ENCODE measurements at places on chromosomes 2 and 18. TPM values are rescaled to one million over a fixed set of nuclear protein-coding genes. Genes with fewer than 3 reads are reported as not detected.

DNA sequence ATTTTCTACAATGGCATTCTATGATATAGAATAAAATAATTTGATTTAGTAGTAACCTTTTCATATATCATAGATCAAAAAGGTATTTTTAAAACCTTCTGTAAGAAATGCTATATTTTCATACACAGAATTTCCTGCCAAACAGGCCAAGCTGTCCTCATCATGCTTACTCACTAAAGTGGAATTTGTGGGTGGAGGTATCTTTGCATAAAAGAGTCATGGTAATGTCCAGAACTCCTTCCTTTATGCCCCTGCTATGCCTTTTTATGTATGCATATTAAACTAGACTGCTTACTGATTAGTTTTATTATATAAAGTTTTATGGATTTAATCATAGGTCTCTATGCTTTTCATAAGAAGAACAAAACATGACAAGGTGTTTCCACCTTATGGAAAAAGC lies 27.5 kb upstream of the MARCHF7 start:
- no peak for DNase-seq

DNA sequence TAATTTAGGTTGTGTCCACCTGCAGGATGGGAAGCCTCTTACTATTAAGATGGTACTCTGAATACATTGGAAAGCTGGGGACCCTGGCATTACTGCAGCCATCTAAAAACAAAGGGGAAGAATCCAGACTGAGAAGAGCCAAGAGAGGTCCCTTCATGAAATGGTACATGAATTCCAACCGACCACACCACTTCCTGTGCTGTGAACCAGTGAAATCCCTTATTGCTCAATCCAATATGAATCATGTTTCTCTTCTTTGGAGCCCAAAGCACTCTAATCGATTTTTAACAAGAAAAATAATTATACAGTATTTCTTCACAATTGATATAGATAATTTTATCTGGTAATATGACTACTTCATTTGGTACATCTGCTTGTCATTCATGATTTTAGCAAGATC lies 479.7 kb upstream of the RAB6C start:
- DNase-seq = no peak

DNA sequence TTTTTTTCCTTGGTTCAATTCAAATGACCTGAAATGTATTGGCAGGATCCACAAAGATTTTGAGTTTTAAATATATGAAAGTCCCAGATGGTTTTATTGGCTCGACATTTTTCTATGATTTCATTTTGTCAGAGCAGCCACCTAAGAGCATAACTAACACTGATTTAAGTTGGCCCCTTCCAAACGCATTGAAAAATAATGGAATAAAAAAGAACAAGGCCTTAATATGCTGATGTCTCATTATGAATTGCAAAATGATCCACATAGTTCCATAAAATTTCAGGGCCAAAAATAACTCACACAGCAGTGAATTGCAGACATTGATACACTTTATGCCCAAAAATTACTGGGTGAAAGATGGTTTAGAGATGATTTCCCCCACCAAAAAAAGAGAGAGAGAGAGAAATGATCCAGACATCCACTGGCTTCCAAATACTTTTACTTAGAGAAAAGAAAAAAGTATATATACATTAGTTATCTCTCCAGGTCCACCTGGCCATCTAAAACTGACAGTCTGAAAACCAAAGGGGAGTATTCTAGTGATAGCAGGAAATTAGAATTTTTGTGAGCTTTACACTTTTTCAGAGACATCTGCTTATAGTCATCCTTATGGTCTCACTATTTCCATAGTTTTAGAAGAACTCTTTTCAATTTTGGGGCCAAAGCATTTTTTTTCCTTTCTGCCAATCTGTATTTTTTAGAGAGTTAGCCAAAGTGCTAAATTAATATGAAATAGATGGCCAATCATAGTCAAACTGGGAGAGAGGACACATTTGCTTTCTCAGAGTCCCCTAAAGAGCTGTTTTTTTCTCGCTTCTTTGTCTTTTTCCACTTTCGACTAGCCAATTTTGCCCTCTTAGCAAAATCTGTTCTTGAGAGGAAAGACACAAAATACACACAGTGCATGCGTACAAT lies 213.5 kb upstream of the RND3 start:
- no peak for DNase-seq

- no peak for DNase-seq
Observed at GRCh38 chr2:234423884-234424283, 73.0 kb downstream of the ARL4C start.

- DNase-seq = no peak
Observed at GRCh38 chr2:227551836-227552235, 46.9 kb upstream of the SCYGR2 start.

- no peak for DNase-seq
Observed at GRCh38 chr18:74472312-74472711, 15.2 kb upstream of the DIPK1C start.

- DNase-seq = peak; percentile 92
Observed at GRCh38 chr2:29114946-29115609, at the start of gene CLIP4. Gene CLIP4 (plus strand): TSS chr2:29115415. CDS start chr2:29121389, 5,974 bp downstream.

DNA sequence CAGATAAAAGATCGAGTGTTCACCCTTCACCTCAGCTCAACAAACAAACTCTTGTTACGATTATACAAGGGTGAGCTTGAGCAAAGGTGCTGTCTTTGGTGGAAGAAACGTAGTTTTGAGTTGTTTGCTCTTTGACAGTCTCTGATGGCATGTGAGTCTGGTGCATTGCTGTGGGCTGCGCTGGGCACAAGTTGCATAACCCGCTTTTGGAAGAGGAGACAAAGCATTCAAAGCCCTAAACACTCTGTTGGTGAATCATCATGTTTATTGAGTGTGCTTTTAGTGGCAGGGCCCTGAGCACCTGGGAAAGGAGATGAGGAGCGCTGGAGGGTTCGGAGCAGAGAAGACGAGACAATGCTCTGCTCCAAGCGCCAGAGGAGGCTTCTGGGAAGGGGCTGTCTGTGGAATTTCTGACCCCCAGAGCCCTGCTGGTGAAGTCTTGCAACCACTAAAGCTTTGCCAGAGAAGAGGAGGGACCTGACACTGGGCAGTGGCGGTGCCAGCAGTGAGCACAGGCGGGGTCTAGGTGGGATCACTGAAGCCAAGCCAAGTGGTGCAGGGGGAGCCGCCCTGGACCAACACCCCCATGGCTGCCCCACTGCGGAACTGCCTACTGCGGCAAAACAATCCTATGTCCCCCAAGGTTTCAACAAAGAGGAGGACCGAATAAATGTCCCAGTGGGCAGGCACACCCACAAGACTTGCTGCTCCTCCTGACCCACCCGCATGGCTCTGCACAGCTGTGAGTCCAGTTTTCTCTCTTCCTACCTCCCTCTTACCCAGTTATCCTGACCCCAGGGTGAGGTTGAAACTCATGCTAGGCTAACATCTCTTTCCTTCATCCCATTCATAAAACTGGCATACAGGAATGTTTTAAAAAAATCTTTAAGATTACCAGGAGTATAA lies 64.0 kb downstream of the TNFRSF11A start:
- no peak for DNase-seq

DNA sequence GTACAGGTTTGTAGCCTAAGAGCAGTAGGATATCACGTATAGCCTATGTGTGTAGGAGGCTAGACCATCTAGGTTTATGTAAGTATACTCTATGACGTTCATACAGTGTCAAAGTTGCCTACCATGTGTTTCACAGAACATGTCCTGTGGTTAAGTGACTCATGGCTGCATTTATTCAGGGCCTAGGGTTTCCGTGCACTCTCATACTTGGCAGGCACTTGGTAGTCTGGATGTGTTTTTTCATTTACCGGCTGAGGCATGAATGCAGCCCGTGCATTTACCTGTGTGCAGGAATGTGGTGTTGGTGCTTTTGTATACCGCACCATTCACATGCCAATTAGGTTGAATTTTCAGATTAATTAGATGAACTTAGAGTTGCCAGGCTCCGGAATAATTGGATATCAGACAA lies 43.4 kb downstream of the MYL12B start:
- no peak for DNase-seq

DNA sequence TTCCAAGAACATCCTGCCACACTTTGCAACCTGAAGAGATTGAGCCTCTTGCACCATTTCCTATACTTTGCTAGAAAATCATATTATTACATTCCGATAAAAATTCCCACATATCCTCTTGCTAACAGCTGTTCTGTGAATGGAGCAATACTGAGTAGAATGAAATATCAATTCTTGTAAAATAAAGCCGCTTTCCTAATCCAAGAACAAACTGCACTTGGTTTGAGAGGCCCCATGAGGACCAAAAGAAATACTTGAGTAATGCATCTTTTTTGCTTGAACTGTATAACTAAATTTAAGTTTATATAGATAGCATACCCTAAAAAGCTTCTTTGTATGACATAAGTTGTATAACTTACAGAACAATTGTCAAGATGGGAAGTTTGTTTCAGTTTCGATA lies 632.4 kb upstream of the SLC8A1 start:
- no peak for DNase-seq

DNA sequence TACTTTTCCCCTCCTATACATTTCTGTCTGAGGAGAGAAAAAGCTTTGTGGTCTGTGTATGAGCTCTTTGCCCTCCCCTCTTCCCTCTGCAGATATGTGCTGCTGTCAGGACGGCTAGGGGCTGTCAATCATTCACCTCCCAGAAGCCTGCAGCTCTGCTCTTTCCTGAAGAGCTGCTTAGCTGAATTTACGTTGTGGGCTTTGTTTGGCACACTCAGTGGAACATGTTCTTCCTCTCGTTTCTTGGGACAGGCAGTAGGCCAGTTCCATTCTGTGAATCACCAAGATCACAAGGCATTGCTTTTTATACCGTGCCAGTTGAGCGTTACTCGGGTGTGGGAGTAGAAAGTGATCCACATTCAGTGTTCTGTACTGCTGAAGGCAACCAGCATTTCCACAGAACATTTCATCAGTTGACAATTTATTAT lies 136.7 kb downstream of the LAMA3 start:
- no peak for DNase-seq

- DNase-seq = no peak
Observed at GRCh38 chr2:35978218-35978617, 377.4 kb upstream of the CRIM1 start.

DNA sequence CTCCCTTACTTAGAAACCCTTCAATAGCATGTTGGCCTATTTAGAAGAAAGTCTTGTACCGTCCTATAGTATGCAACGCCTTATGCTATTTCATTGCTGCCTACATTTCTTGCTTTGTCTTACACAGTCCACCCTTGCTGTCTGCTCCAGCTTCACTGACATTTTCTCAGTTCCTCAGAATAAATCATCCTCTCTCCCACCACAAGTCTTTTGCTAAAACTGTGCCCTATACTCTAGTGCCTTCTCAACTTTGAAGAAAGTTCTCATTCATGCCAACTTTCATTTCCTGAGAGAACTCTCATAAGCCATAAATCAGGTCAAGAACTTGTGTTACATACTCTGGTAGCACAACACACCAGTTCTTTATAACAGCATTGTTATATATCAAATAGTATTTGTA lies 54.3 kb upstream of the COL3A1 start:
- no peak for DNase-seq

DNA sequence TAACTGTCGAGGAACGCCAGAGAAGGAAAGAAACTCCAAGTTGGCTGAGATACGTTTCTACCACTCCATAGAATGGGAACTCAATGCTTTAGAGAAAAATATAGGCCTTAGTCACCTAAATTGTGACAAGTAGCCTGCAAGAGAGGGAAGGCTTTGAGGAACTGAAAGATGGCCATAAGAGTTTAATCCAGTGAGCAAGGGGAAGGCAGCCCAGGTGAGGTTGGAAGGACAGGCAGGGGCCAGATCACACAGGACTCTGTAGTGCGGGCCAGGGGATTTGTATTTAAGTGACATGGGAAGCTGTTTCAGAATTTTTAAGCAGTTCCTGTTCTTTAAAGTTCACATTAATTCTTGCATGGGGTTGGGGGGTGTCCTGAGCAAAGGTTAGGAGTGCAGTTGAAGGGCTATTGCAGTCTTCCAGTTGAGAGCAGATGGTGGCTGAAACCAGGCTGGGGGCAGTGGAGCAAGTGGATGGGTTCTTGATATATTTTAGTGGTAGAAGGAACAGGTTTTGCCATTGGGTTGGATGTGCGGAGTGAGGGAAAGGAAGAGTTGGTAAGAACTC lies 138.9 kb upstream of the PELI1 start:
- DNase-seq = no peak

- no peak for DNase-seq
Observed at GRCh38 chr2:58137221-58137620, 90.6 kb downstream of the VRK2 start.

GRCh38 chr2:157055660-157056199 lies 201.8 kb upstream of the GALNT5 start:
- DNase-seq = no peak

GRCh38 chr2:111168528-111169239 lies 48.0 kb downstream of the BCL2L11 start:
- DNase-seq = no peak

GRCh38 chr2:112626604-112627059 lies 19.1 kb upstream of the SLC20A1 start:
- peak; percentile 79 for DNase-seq

- no peak for DNase-seq
Observed at GRCh38 chr18:12310762-12311161, 2.7 kb downstream of the TUBB6 start.

The ATF2 gene
- polyA plus RNA-seq = 19.0 TPM

The CLEC4F gene
- polyA plus RNA-seq = 0.21 TPM

The GAREM2 gene
- 1.5 TPM for polyA plus RNA-seq

The GCA gene
- polyA plus RNA-seq = 12.2 TPM

The HNRNPLL gene
- 29.8 TPM for polyA plus RNA-seq

The CPS1 gene
- 13.5 TPM for polyA plus RNA-seq

The VWC2L gene
- polyA plus RNA-seq = not detected

The RAB6C gene
- 0.02 TPM for polyA plus RNA-seq

The MSTN gene
- 0.05 TPM for polyA plus RNA-seq

The TYMS gene
- polyA plus RNA-seq = 92.1 TPM

The SIX2 gene
- polyA plus RNA-seq = 0.76 TPM

The SMAD4 gene
- 55.3 TPM for polyA plus RNA-seq

The SIGLEC15 gene
- 0.10 TPM for polyA plus RNA-seq

The TXNDC2 gene
- polyA plus RNA-seq = 0.06 TPM

The BMP10 gene
- polyA plus RNA-seq = not detected

The CRYGC gene
- 0.31 TPM for polyA plus RNA-seq

The FBLN7 gene
- polyA plus RNA-seq = 4.4 TPM

The CREG2 gene
- 1.4 TPM for polyA plus RNA-seq

The TMEM198 gene
- 4.7 TPM for polyA plus RNA-seq

The MMADHC gene
- 40.4 TPM for polyA plus RNA-seq

The TRIM43 gene
- 0.23 TPM for polyA plus RNA-seq

The HOXD11 gene
- not detected for polyA plus RNA-seq

The TRIM54 gene
- polyA plus RNA-seq = 0.36 TPM

The CHPF gene
- 119 TPM for polyA plus RNA-seq
